ENCODE measurements at places on chromosomes 1 and 21.

GRCh38 chr1:246181241-246181640 lies 325.8 kb downstream of the SMYD3 start:
- no peak for DNase-seq

DNA sequence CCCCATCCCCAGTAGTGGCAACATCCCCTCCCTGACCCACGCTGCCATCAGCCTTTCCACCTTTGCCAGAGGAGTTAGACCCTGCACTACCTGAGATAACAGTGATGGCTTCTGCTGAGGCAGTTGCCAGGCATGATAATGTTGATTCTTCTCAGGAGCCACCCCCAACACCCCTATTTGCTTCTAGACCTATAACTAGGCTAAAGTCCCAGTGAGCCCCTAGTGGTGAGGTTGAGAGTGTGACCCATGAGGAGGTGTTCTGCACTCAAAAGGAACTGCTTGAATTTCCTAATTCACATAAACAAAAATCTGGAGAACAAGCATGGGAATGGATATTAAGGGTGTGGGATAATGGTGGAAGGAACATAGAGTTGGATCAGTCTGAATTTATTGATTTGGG lies 159.6 kb upstream of the COL11A1 start:
- no peak for DNase-seq

DNA sequence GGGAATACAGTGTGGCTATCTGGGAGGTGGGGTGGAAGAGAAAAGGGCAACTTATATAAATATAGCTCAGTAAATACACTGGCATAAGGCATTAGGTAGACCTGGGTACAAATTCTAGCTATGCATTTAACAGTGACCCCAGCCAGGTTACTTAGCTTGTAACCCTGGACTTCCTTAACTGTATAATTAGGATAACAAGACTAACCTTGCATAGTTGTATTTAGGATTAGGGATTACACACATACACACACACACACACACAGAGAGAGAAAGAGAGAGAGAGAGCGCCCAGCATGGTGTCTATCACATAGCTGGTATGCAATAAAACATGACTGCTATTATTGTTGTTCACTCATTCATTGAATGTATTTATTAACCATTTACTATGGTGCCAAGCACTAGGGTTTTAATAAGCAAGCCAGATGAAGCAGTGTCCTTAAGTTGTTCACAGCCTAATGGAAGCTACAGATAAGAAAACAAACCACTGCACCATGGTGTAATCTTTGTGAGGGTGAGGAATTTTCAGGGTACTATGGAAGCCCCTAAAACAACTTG lies 251.4 kb downstream of the ZNF648 start:
- DNase-seq, result no peak

DNA sequence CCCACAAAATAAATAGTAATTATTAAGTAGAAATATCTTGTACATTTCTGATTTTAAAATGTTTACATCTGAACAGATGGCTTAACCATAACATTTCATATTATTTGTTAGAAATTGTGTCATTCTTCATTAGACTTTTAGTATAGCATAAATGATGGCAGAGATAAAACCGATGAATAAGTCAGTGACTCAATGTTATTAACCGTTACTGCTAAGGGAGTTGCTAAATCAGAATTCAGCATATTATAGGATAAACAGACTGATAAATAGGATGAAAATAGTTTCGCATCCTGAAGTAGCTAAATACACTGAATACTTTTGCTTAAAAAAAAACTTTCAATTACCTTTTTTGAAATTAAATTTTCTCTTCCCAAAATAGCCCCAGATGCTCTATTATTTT lies 610.6 kb upstream of the ZP4 start:
- DNase-seq, result no peak

DNA sequence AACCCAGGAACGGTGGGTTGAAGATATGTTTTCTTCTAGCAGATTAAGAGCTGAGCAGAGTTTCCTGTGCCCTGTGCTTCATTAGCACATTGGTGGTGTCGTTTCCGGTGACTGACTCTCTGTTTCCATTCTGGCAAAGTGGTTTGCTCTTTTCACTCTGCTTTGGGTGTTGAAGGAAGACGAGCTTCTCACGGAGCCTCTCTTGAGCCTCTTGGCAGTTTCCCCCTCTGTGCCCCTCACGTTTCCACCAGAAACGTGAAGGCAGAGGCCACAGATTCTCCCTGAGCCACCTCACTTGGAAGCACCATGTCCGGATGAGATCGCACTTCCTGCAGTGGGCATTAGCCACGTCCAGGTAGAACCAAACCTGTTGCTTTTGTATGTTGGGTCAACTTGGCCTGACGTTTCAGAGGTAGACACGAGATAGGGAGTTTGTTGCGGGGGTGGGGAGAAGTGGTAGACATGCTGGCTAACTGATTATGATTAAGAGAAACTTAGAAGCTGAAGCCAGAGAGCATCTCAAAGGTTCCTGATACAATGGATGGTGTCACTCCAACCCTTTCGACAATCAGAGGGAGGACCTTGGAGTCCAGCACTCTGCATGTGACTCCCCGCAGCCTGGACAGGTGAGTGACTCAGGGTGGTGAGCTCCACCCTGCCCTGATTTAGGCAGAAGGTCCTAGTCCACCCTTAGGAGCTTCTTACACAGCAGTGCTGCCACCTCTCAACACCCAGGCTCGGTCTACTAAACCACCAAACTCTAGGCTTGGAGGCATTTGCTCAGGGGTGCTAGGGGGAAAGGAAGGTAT lies at the start of gene LAX1:
LAX1 (plus strand) TSS at position 155 of the 809 bp plus-strand sequence; CDS start at position 538, 383 bp downstream.
- no peak for DNase-seq

DNA sequence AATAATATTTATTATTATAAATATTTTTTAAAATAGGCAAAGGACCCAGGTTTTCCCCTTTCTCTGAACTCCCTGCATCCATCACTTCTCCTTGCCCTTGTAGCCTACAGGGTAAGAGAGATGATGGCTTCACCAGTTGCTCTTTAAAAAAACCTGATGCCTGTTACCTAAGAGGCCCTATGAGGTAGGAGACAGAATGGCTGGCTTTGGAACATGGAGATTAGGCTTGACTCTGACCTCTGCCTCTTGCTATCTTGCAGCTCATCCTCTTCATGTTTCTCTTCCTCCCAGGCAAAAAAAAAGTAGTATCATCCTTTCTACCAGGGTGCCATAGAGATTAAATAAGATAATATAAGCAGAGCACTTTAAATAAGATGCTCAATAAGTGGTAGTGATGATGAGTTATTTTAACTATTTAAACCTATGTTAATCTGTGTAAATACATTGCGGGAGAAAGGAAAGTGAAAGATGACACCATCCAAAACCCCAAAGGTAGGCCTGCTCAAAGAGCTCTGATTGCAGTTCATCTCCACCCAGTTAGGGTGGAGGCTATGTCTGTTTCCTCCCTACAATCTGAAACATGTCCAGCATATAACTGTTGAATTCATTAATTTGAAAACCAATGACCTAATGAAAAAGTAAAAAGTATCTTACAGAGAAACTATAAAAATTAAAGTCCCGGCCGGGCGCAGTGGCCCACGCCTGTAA lies 51.8 kb downstream of the RGS2 start:
- no peak for DNase-seq

DNA sequence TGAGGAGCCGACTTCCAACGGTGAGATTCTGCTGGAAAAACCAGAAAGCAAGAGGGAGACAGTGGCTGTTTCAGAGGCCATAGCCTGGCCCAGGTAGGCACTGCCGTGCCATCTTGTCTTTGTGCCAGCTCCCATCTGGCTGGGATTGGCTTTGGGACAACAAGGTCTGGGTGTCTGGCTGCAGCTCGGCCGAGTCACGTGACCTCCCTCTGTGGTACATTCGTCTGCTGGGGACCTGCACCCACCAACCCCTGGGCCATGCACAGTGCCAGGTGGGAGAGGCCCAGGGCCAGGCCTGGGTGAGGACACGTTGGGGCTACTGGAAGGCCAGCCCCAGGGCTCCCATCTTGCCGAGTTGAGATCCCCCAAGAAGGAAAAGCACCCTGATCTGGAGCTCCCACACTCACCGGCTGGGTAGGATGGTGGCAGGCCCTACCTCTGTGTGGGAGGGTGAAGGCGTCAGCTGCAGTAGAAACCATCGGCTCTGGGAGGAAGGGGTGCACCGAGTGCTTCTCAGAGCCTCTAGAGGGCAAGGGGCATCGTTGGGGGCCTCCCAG lies 25.3 kb upstream of the TTC34 start:
- DNase-seq, result no peak

DNA sequence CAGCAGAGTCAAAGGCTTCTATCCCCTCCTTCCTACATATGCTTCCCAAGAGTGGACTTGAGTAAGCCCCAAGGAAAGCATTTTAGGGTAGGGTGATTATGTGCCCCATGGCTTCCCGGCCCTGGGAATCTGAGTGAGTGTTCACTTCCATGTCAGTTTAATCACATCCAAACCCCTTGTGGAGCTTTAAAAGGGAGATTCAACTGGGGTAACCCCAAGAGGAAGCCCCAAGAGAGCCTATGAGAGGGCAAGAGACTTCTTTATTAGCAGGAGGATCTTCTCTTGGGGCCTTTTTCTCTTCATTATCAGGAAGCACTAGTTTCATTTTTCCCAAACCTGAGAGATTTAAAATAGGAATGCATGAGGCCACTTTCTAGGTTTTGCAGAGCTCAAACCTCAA lies 97.0 kb upstream of the IRF2BP2 start:
- DNase-seq, result no peak

- peak; percentile 67 for DNase-seq
These were observed 91.5 kb downstream of the SIPA1L2 start for GRCh38 chr1:232538224-232538942.

DNA sequence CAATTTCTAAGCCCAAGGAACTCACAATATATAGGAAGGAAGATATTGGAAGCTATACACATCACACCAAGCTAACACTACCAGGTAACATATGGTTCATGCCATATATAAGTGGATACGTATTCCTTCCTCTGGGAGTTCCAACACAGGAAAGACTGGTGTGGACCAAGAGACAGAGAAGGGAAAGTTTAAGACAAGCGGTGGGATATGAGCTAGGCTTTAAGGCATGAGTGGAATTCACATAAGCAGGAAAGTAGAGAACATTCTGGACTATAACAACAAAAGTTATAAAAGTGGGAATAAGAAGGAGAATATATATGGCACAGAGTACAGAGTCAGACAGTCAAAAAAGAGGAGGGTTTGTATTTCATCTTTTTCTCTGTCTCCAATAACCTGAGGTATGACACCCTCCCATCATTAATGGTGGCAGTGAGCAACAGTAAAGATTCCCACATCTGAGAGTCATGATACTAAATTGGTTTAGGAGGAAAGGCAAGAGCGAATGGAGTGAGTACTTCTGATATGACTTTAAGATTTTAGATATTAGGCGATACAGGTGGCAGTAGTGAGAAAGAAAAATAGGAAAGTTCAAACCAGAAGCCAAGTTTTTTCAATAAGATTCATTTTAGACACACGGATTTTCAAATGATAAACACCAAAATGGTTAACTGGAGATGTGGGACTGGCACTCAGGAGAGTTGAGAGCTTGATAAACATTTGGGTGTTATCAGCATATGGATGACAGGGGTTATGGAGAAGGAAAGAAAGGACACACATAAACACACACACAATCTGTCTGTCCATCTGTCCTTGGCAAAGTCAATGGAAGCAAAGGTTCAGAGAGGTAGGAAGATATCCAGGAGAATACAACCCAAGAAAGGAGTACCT lies 87.4 kb upstream of the TTC39A start:
- no peak for DNase-seq

DNA sequence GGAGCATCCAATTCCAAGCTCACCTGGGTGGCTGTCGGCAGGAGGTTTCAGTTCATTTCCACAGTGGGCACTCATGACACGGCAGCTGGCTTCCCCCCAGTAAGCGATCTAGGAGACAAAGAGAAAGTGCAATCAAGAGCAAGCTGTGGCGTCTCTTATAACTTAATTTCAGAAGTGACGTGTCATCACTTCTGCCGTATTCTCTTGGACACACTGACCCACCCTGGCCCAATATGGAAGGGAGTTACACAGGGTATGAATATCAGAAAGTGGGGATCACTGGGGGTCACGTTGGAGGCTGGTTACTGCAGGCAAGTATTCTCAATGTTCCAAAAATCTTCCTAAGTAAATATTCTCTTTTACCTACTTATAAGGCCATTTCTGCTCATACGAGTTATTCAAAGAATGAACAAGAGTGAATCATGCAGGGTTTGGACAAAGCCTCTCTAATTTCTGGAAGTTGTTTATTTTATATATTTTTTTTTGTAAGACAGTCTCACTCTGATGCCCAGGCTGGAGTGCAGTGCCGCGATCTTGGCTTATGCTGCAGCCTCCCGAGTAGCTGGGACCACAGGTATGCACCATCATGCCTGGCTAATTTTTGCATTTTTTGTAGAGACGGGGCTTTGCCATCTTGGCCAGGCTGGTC lies 46.5 kb upstream of the GREM2 start:
- DNase-seq, result no peak

DNA sequence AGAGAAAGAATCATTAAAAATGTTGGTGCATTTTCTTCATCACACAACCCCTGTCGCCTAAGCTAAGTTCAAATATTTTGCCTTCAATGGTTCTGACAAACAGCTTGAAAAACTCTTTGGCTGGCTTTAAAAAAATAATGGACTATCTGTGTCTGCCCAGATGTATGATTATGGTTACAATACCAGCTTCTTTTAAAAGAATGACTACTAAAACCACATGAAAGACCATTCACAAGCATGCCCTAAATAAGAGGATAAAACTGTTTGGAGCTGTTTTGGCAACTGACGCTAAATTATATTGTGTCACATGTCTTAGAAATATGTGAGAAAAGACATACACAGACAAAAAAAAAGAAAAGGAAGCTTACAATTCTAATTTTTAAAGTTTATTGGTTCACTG lies 23.7 kb upstream of the PLPPR4 start:
- DNase-seq, result no peak

DNA sequence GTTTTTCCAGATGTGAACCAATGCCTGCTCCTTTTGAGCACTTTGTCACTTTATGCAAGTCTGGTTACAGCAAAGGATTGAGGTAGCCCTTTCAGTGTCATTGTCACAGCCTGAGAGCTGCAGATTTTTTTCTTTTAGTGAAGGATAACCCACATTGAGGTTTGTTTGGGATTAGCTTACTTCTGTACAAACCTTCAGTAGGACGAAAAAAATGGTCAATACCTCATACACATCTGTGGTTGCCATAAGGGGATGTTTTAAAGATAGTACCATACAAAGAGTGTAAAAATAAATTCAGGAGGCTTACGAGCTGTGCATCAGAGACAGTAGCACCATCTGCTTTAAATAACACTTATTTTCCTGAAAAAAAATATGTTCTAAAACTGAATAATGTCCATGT lies 566.0 kb downstream of the AJAP1 start:
- no peak for DNase-seq

- DNase-seq, result no peak
These were observed 1.9 kb upstream of the OLFML2B start for GRCh38 chr1:162025541-162025940.

- no peak for DNase-seq
These were observed 24.6 kb upstream of the COL9A2 start for GRCh38 chr1:40341491-40342380.

- peak; percentile 42 for DNase-seq
These were observed 35.7 kb downstream of the SDC3 start for GRCh38 chr1:30872948-30873263.

- DNase-seq, result no peak
These were observed 199.2 kb downstream of the GRIK3 start for GRCh38 chr1:36835017-36835695.

GRCh38 chr1:165114022-165114888 lies 242.3 kb downstream of the LMX1A start:
- no peak for DNase-seq

- no peak for DNase-seq
These were observed 14.1 kb downstream of the TTC3 start for GRCh38 chr21:37087188-37087587.
